ENCODE measurements at places on chromosomes 3 and 15.

GRCh38 chr3:34264337-34265041, 466.1 kb downstream of the PDCD6IP start:
- DNase-seq = no peak

- DNase-seq = no peak
Observed at GRCh38 chr3:62585861-62586260, 212.5 kb upstream of the FEZF2 start.

- no peak for DNase-seq
Observed at GRCh38 chr15:25051399-25052154, 96.8 kb downstream of the SNRPN start.

DNA sequence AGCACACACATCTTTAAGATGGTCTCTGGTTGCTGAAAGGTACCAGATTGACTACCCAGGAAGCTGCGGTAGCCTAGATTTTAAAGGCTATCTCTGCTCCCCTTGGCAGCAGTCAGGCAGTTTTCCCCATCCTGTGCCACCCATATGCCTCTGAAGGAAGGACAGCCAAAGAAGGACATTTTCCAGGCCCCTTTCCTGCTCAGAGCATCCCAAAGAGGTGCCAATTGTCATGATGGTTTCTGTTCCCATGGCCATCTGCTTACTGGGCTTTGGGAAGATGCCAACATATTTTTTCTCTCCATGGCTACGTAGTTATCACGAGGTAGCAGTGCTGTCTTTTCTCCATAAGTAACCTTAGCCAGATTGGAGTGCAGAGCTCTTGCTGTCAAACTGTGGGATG, 39.7 kb downstream of the UNC13C start:
- no peak for DNase-seq

DNA sequence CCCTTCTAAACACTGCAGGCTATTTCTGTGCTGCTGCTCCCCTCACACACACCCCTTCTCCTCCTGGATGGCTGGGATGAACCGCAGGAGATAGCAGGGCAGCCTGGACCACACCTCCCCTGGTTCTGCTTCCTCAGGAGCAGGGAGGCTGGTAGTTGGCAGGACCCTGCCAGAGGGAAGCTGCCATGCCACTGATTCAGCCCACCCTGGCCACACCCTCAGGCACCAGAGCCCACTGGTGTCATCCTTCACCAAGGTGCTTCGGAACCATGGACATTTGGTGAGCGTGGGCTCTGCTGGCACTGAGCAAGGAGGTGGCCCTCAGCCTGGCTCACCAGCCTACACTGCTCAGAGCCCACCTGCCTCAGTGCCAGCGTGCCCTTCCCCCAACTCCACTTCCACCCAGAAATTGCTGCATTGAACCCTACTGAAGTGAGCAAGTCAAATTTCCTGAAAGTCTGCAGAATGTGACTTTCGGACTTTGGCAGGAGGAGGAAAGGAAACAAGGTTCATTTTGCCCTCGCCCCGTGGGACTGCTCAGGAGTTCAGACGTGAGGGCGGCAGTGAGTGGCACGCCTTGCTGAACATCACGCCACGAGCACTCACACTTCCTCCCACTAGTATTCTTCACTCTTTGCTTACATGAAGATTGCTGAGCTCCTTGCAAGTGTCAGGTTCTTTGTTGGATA, 26.3 kb downstream of the BMF start:
- DNase-seq = no peak

- DNase-seq = no peak
Observed at GRCh38 chr3:174125267-174125824, 727.8 kb downstream of the NLGN1 start.

GRCh38 chr3:143699424-143699823, 148.8 kb downstream of the SLC9A9 start:
- no peak for DNase-seq

DNA sequence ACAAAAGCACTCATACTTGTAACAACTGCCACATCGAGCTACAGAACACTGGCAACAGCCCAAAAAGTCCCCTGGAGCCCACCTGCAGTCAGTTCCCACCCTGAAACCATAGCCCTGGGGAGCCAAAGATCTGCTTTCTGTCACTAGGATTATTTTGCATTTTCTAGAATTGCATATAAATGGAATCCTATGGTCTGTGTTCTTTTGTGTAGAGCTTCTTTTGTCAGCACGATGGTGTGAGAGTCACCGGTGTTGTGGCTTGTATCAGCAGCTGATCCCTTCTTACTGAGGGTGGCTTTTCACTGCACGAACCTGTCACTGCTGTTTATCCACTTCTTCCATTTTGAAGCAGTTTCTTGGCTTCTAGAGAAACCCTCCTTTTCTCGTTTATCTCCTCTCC, 60.1 kb upstream of the PRR23E start:
- no peak for DNase-seq

GRCh38 chr3:71713041-71713440, 12.2 kb downstream of the EIF4E3 start:
- no peak for DNase-seq

GRCh38 chr3:46542801-46543201, 23.3 kb downstream of the LRRC2 start:
- DNase-seq = no peak

GRCh38 chr15:66563566-66564110, 2.2 kb downstream of the LCTL start:
- no peak for DNase-seq

- DNase-seq = no peak
Observed at GRCh38 chr3:126135406-126136076, 44.8 kb downstream of the ALDH1L1 start.

- peak; percentile 24 for DNase-seq
Observed at GRCh38 chr15:76293361-76293760, 17.9 kb downstream of the ETFA start.

DNA sequence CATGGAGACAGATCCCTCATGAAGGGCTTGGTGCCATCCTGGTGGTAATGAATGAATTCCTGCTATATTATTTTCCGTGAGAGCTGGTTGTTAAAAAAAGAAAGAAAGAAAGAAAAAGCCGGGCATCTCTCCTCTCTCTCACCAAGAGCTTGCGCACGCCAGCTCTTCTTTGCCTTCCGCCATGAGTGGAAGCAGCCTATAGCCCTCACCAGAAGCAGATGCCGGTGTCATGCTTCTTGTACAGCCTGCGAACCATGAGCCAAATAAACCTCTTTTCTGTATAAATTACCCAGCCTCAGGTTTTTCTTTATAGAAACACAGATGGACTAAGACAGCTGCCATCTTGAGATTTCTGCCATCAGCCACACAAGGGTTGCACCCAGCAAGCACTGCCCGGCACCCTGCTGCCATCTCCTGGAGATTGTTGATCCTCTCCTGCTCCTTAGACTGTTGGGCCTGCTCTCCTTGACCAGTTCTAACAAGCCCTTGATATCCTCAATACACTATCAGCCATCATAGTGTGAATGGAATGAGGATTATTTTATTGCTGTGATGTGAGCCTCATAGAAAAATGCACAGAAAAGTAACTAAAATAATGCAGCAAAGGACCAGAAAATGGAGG, 3.5 kb upstream of the AHSG start:
- no peak for DNase-seq

- DNase-seq = no peak
Observed at GRCh38 chr3:141878817-141879216, 2.4 kb downstream of the ATP1B3 start.

DNA sequence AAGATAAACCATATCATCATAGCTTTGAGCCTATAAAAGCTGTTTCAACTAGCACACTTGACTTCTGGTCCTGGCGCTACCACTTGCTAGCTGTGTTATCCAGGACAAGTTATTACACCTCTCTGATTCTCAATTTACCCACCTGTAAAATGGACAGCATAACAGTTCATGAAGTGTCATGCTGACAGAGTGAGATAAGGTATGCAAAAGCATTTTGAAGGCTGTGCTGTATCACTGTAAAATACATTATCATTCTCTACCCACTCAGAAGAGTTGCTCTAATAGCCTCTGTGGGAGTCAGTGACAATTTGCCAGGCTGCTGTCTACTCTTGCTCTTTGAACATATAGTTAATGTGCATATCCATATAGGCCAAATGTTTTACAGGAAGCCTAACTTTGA, 93.0 kb downstream of the SSR3 start:
- DNase-seq = no peak

DNA sequence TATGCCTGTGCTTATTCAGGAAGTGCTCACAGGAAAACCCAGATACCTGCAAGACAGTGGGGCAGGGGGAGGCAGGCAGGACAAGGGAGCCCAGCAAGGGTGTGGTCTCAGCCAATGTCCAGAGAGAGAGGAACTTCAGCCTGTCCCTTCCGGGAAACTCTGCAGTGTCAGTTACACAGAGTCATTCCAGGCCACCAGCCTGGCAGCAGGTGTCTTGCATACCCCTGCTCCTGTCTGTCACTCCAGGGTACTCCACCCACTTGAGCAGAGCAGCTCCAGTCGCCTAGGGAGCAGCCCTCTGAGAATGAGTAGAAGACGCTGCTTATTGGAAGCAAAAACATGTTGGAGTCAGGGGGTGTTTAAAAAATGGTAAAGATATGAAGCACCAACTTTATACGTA, 431.2 kb upstream of the RGMA start:
- no peak for DNase-seq

- DNase-seq = no peak
Observed at GRCh38 chr3:138775254-138775595, 59.5 kb downstream of the PIK3CB start.

DNA sequence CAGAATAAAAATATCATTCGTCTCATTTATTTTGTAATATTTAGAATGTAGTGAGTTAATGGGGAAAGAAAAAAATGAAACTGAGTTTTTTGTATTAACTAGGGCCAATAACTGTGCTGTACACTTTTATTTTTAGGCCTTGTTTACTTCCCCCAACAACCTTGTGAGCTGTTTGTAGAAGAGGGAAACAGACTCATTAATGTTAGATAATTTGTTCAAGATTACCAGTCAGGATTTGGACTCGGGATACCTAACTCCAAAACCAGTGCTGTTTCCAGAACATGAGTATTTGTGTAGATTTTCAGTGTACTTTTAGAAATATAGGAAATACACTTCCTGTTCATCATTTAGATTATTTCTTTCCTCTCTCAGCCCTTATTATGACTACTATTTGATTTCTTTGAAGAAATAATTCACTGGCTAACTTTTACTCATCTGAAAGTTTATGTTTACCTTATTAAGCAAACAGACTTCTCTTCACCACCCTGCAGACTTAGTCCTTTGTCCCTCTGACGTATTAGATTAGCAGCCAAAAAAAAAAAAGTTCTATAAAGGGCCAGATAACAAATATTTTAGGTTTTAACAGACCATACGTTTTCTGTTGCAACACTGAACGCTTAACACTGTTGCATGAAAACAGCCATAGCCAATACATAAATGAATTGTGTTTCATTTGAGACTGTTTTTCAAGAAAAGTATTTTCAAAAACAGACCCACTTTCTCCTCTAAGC, 192.5 kb upstream of the CGNL1 start:
- no peak for DNase-seq

- no peak for DNase-seq
Observed at GRCh38 chr3:155325263-155325835, 31.9 kb upstream of the STRIT1 start.

DNA sequence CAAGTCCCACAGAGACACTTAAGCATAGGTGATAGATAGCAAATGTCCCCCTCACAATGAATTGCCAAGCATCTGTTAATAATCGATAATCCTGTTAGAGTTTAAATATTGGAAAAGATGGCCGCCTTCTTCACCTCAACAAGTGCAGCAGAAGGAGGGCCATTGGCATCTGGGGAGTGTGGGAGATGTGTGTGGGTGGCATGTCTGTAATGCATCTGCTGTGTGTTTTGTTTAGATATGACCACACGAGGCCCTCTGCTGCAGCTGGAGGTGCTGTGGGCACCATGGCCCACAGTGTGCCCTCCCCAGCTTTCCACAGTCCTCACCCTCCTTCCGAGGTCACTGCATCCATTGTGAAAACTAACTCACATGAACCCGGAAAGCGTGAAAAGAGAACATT, 12.9 kb downstream of the MKRN2 start:
- DNase-seq = no peak

DNA sequence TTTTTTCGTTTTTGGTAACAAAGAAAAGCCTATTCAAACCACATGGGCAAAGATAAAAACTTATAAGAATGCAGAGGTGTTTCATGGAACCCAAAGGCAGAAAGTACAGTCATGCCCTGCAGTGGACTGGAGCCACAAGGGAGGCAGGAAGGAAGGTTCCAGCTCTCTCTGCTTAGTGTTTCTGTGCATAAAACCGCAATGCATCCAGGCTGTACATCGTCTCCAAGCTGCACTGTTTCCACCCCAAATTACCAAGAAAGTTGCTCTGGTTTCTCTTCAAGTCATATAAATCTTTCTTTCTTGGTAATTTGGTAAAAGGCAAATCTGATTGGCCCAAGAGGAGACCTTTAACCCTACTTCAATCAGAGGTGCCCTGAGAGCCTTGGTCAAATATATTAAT, 15.8 kb downstream of the TRAT1 start:
- DNase-seq = peak; percentile 89

GRCh38 chr15:98147415-98147814, 186.9 kb downstream of the ARRDC4 start:
- DNase-seq = no peak

DNA sequence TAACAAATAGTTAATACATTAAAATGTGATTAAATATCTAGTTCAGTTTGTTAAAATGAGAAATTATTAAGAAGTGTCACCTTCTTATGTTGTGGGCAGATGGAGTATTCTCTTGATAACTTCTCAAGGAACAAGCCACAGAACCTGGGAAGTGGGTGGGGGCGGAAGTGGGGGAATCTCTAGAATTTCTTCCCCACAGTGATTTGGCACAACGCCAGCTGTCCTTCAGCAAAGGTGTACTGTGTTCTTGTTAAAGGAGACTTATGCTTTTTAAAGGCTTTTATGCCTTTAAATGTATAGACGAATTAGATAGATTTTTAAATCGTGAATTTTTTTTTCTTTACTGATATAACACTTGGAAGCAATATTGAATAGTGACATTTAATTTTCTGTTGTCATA, 42.4 kb downstream of the SEC22A start:
- DNase-seq = no peak

Measured in activated CD4-positive, alpha-beta T cell treated with anti-CD3 and anti-CD28 coated beads, Interleukin-2, Interleukin-4, amounts not matched to agents 100 ng/mL and 50 ng/mL, durations not matched to agents 16 hours and 8 hours (primary cell).